ENCODE measurements at places on chromosomes 13 and 19.

DNA sequence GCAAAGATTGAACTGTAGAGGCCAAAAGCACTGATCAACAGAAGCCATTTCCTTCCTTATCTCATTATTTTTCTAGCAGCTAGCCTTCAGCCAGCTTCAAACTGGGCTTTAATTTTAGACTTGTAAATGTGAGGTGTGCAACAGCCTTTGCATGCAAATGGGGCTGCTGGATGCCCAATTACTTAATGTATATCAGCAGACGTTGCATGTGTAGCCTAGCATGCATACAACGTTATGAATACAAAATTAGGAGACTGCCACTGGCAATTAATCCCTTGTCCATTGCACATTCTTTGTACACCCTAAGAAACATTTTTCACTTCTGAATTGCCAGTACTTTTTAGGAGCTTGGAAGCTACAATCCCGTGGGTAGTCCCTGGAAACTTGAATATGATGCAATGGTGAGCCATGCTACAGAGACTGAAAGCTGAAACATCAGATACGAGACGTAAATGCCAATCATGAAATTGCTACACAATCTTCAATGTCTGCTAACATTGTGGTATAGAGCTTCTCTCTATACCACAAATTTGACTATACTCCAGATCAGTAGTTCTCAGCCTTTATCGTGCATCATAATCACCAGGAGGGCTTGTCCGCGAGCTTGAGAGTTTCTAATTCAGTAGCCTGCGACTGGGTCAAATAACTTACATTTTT is 20.2 kb downstream of the EPSTI1 start:
- DNase-seq, result no peak

DNA sequence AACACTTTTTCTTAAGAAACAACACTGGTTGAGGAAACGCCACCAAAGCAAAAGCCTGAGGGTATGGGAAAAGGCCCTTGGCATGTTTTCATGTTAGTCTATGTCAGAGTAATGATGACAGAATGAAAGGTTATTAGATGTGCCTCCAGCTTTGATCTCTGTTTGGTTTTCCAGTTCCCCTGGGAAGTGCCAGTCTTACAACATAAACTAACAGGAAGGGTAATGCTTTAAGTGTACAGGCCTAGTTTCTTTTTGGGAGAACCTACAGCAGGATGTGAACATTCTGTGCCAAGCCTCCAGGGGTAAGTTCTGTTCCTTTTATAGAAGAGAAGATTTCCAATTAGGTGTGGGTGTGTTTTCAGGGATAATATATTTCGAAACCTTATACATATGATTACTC is 121.7 kb downstream of the FNDC3A start:
- no peak for DNase-seq

- peak; percentile 47 for DNase-seq
Measured at GRCh38 chr13:40682449-40683240, 16.2 kb upstream of the FOXO1 start.

GRCh38 chr13:21333186-21333585 is 125.9 kb downstream of the ZDHHC20 start:
- DNase-seq, result no peak

- DNase-seq, result no peak
Measured at GRCh38 chr13:43339805-43340550, 316.6 kb downstream of the DNAJC15 start.

DNA sequence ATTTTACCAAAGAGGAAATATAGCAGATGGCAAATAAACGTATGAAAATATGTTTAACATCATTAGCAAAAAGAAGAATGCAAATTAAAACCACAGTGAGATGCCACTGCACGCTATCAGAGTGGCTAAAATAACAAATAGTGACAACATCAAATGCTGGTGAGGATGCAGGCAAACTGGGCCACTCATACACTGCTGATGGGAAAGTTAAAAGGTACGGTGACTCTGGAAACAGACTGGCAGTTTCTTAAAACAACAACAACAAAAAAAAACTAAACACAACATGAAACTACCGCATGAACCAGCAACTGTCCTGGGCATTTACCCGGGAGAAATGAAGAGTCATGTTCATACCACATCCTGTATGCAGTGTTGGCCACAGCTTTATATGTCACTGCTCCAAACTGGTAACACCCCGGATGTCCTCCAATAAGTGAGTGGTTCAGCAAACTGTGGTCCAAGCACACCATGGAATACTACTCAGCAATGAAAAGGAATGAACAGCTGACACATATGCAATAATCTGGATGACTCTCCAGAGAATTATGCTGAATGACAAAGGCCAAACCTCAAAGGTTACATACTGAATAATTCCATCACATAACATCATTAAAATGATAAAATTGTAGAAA is 22.3 kb downstream of the EPS15L1 start:
- no peak for DNase-seq

GRCh38 chr19:19171821-19172532 is 1.9 kb upstream of the MEF2B start:
- no peak for DNase-seq

DNA sequence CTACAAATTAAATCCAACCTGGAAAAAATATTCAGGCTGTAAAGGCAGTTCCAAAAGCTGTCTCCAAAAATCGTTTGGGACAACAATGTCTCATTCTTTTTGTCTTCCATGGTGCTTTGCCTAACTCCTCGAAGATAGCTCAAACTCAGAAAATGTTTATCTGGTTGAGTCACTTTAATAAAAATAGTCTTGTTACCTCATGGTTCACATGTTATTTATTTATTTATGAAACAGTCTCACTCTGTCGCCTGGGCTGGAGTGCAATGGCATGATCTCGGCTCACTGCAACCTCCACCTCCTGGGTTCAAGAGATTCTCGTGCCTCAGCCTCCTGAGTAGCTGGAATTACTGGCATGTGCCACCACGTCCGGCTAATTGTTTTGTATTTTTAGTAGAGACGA is 4.9 kb upstream of the BRD4 start:
- DNase-seq, result peak; percentile 64

DNA sequence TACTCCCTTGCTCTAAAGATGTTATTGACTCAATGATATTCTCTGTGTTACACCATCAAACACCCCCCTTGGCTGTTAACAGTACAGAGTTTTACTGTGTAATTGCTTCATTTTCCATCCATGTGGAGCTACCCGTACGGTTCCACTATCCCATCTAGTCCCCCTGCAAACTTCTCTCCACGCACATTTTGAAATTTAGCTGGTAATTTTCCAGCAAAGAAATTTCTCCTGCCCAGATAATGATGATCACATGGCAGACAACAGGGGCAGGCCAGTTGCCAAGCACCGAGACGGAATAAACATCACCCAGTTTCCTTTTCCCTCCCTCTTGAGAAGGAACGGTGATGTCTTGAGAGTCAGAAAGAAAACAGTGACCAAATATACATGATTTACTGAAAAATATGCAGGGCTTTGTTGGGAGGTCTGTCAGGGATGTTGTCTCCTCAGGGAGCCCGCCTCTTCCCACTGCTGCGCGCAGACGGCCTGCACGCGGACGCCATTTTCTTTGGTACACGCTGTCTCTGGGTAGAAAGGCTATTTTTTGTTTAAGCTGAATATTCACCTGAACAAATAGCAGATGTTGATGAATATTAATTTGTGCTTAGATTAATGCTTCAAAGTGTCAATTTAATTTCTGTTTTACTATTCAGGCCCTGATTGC is 109.9 kb downstream of the OLFM4 start:
- peak; percentile 37 for DNase-seq

DNA sequence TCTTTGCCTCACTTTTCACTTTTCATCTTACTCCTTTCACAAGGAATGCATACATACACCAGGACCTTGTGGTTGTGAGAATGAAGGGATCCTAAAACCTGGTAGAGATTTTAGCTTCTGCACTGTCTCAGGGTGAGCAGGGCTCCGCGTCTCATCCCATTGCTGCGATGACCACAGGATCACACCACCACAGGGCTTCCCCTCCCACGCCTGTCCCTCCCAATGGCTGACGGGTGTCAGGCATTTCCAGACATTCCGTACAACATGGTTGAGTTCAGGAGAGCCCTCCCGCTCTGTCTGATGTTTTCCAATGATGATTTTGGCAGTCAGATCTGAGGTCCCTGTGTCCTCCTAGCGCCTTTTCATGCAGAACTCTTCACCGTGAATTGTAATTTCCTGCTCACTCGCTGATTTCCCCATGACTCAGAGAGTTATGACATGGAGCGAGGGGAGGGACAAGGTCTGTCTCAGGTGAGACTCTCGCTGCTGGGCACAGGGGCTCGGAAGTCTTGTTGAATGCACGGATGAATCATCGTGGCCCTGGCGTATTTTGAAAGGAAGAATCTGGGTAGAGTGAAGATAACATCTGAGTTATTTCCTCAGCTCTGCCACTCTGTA is 102.8 kb downstream of the TEX29 start:
- no peak for DNase-seq

DNA sequence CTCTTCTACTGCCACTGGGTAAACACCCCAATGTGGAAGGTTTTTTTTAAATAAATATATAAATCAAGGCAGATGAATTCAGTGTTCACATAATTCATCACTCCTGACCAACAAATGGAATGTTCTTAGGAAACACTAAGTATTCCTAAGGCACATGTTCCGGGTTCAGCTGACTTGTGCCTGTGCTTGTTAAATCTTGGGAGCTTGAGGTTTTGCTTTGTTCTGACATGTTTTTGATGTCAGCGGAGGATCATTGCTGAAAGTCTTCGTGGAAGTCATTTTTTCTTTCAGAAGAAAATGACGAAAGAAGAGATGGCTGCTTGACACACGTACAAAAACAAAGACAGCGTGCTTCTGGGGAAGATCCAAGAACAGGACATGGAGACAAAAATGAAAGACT is 185.8 kb downstream of the MZT1 start:
- DNase-seq, result no peak

GRCh38 chr13:52405767-52406494 is at the start of gene THSD1:
Gene THSD1 (minus strand): TSS chr13:52406172. CDS start chr13:52402600, 3,572 bp downstream.
- peak; percentile 93 for DNase-seq

- DNase-seq, result no peak
Measured at GRCh38 chr19:29715701-29716581, 880 bp upstream of the C19orf12 start.

GRCh38 chr13:93309886-93310523 is 83.4 kb downstream of the GPC6 start:
- DNase-seq, result no peak

DNA sequence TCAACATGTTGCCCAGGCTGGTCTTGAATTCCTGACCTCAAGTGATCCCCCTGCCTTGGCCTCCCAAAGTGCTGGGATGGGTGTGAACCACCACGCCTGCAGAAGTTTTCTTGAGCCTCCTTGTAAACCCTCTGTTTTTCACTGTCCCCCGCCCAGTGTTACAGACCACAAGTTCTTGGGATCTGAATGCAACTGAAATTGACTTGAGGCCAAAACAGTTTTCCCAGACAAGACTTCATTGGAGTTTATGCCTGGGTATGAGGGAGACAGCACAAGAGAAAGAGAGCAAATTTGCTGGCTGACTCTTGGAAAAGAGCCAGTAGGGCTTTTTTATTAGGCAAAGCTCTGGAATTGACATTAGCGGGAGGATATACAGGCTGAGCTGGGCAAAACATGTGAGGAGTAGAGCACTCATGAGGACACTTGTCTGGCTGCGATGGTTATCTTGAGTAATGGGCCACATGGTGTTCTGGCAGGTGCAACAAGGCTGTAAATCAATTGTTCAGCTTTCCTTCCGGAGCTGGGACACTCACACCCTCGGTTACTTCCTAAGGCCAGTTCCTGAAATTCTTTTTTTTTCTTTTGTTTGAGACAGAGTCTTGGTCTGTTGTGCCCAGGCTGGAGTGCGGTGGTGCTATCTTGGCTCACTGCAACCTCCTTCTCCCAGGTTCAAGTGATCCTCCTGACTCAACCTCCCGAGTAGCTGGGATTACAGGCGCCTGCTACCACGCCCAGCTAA is 12.7 kb upstream of the HNRNPL start:
- DNase-seq, result no peak

DNA sequence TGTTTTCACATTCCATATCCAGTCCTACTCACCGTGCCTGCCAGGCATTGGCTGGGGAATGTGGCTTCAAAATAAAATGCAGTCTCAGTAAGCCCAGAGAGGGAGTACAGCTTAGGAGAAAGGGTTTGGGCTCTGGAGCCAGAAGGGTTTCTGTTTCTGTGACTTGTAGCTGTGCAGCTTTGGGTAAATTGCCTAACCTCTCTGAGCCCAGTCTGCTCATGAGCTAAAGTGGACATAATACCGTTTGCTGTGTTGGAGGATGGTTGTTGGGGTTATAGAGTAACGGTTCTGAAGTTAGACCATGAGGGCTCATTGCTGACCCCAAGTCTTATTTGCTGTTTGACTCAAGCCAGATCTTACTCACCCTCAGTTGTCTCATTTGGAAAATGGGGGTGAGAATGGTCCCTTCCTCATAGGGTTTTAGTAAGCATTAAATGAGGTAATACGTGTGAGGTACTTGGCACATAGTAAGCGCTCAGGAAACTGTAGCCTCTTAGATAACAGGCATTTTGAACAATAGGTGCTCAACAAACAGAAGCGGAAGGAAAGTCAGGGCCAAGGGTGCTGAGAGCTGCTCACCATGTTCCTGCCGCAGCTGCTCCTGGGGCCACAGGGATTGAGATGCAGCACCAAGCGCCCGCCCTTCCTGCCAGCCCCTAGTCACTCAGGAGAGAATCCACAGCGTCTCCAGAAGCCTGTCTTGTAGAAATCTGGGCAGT is 45.5 kb downstream of the C13orf42 start:
- DNase-seq, result no peak

- no peak for DNase-seq
Measured at GRCh38 chr19:41700381-41701195, 7.8 kb upstream of the CEACAM5 start.

GRCh38 chr19:15112385-15112784 is 5.2 kb downstream of the SYDE1 start:
- DNase-seq, result no peak

- no peak for DNase-seq
Measured at GRCh38 chr13:38176664-38177063, 173.0 kb upstream of the UFM1 start.

DNA sequence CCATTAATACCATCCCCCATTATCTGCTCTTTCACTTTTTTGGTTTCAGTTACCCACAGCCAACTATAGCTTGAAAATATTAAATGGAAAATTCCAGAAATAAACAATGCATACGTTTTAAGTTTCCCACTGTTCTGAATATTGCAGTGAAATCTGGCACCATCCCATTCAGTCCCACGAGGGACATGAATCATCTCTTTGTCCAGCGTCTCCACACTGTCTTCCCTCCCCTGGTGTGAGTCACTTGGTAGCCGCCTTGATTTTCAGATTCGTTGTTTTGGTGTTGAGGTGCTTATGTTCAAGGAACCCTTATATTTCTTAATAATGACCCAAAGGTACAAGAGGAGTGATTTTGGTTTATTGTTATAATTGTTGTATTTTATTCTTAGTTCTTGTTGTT is 246.1 kb downstream of the DCT start:
- peak; percentile 75 for DNase-seq

DNA sequence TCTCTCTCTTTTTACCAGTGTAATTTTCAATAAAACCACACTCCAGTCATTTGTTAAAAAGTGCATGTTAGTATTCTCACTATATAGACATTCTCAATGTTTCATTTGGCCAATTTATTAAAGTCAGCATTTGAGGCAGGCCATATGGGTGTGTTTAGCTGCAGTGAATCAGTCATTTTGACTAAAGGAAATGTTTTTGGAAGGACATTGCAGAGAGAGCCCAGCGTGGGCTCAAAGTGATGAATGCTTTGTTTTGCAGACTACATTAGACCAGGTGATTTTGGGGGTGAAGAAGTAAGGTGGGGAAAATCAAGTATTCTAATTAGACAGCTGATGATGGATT is 116.7 kb downstream of the POSTN start:
- DNase-seq, result no peak
